Right forelimb (tissue), 1 donor: ENCODE measurements at places on chromosomes 7 and 10.

DNA sequence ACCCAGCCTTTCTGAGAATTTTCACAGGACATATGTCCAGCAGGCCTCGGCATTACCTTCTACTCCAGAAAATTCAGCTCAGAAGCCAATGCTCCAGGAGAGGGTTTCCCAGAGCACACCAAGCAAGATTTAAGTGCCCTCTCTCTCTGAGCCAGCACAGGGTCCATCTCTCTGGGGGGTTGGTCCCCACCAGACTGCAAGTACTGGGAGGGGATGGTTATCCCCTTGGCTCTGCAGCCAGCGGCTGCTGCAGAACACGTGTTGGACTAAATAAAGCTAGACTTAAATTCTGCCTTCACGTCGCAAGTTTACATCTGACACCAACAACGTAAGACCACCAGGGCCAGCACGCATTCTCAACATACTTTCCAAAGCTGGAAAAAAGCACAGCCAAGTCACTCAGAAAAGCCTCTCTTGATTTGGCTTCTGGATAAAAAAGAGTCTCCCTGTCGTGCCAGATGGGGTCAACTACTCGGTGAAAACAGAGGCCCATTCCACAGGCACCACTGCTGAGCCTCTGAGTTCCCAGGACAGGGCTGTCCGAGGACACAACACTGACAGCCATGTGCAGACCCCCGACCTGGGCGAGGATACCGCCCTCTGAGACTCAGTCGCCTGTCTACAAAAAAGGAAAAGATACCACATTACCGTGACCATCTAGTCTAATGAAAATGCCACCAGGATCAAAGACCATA, 77.3 kb downstream of the CTBP2 start:
- no peak for DNase-seq

DNA sequence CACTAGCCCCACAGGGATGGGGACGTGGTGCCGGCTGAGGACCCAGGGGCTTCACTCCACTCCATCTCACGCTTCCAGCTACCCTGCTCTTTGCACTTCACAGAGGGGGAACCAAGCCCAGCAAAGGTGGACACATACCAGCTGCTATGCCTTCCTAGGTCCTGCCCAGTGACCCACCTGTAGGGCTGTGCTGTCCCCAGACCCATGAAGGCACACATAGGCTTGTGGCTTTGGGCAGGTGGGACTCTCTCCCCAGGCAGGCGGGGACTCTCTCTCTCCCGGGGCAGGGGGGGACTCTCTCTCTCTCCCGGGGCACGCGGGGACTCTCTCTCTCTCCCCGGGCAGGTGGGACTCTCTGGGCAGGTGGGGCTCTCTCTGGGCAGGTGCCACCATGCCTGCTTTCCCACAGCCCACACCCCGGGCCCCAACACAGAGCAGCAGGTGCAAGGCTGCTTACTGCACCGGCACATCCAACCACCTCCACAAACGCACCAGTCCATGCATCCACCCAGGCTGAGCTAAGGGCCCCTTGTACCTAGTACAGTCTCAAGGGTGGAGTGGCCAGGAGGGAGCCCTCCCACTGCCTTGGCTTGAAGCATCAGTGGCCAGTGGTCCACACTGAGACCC, 13.8 kb upstream of the GPR146 start:
- no peak for DNase-seq

DNA sequence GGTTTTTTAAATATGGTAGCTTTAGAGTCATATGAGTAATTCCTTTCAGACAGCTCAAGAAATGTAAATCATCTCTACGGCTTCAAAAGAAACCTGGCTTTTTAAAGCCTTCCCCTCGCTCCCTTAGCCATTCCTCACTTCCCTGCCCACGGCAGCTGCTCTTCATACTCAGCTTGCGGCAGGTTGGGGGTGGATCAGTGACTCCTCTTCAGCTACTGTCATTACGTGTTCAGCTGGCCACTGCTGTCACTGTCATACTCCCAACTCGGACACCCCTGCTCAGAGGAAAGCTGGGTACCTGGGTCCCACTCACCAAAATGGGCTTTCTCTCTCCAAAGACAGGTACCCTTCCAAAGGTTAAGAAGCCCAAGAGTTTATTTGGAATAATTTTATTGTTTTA, 6.6 kb downstream of the YWHAG start:
- DNase-seq: no peak

- DNase-seq: peak; percentile 69
These were observed 6.4 kb upstream of the GPR22 start for GRCh38 chr7:107463139-107464078.

DNA sequence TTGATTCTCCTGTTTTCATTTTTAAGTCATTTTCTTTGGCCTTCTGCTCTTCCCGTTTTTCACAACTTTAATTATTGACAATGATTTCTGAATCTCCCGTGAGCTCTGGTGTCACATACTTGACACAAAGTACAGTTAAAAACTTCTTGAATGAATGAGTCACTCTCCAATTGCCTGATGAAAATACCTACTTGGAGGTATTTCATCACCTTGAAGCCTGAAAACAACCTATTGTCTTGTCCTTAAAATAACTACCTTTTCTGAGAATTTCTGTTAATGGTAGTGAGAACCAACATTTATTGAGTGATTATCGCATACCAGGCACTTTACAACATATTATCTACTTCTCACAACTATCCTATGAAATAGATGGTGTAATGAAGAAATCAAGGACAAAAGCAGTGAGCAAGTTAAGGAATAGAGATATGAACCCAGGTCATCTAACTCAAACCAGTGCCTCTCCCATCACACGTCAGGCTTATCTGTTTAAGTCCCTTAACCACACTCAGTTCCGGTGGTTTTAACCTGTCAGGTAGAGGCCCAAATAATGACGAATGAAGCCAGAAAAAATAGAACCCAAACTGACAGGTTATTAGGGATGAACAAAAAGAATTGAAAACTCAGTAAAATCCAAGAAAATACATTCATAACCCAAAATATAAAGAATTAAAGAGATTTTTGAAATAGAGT, 11.6 kb downstream of the BET1 start:
- no peak for DNase-seq

DNA sequence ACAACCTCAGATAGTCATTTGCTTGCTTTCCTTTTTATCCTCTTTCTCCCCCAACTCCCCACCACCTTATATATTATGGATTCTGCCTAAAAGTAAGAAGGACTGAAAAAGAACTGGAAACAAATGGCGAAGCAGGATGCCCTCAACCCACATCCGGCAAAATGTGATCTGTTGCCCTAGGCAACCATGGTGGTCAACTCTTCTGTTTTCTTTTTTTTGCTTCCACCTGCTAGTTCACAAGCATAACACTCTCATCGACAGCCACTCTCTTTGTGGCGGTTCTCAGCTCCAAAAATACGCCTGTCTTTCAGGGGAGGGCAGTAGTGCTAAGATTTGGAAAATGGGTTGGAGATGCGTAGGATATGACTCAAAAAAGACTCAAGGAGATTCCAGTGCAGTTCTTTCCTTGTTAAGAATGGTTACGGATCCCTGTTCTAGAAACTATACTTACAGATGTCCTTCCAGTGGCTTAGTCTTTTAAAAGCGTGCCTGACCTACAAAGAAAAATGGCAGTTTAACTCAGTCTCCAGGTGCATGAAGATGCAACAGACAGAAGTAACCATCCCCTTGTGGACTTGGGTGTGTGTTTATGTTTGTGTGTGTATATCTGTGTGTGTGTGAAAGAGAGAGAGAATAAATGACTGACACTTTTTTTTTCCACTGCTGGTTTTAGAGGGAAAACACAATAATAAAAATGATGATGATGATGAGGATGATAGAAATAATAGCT, 10.7 kb downstream of the APBB1IP start:
- DNase-seq: no peak

GRCh38 chr7:106089647-106090046, 22.5 kb downstream of the SYPL1 start:
- DNase-seq: no peak

DNA sequence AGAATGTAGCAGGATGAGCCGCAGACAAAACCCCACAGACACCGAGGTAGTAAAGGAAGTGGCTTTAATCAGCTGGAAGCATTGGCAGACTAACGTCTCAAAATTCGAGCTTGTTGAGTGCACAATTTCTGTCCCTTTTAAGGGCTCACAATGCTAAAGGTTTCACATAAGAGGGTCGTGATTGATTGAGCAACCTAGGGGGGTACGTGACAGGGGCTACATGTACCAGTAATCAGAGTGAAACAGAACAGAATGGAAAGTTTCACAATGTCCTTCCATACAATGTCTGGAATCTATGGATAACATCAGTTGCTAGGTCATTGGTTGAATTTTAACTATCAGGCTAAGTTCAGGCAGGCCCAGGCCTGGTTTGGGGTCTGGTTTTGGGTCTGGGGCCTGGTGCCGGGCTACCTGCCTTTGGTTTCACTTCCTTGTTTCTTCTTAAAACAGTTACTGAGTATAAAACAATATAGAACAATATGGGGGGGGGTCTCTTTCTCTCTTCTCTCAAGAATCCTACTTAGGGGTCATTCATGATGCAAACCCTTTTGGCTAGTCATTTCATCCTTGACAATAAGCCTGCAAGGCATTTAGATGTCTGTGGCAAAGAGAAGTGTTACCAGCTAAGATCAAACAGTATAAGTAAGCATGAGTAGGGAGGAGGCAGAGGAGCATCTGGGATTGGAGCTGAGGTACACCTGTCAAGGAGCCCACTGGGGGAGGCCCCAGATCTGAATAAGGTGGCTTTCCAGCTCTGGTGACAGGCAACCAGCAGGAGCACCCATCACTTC, 364.1 kb downstream of the TNS3 start:
- DNase-seq: no peak

- DNase-seq: no peak
These were observed 24.2 kb downstream of the TRRAP start for GRCh38 chr7:98902523-98902922.

- DNase-seq: no peak
These were observed 5.1 kb upstream of the CYP26A1 start for GRCh38 chr10:93068411-93069244.

- DNase-seq: no peak
These were observed 278.5 kb upstream of the BMPER start for GRCh38 chr7:33626869-33627268.

GRCh38 chr7:115008465-115009114, 86.7 kb downstream of the MDFIC start:
- DNase-seq: peak; percentile 77

DNA sequence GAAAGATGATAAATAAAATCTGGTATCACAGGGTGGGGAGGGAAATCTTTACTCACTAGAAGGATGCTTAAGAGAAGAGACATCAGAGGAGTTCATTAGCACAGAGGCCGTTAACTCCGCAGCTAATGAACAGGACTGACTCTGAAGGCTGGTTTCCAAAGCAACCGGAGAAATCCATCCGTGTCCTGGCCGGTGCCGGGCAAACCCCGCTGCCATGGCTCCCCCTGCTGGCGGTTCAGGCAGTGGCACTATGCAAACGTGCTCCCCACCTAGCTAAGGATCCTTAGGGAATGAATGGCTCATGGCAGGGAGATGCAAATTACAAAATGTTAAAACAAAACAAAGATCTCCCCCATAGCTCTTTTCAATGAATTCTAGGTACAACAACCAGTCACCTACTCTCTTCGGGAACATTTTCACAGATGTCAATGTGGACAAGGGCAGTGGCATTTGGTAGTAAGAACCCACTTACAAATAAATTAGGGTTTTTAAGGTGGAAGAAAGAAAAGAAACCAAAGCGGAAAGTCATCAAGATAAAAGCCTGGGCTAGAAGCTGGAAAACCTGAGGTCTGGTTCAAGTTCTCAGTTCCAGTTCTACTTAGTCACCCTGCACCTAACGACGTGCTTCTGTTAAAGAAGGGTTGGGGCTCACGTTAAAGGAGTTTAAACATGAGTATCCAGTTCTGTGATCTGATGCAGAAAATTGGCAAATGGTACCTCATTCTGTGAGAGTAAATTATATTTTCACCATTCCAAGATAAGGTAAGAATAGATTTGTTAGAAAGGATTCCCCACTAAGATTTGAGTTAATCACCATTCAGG, 138.2 kb downstream of the SVIL start:
- DNase-seq: peak; percentile 77
